Right atrium auricular region (tissue), 2 donors: ENCODE measurements at places on chromosomes 2 and 18.

DNA sequence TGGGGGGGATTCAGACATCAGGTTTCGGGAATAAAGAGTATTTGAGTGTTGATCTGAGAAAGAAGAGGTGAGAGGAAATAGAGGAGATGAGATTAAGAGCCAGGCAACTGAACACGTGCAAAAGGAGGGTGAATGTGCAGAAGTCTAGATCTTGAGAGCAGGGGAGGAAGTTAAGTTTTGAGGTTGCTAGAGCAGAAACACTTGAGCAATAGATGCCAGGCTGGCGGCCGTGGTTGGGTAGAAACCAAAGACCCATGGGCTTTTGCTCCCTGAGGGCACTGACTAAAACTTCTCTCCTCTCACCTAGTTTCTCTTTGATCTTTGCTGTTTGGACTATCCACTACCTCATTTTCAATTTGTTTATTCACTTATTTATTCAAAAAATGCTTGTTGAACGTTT, 116.0 kb downstream of the CDC42EP3 start:
- no peak overlapping the region for H3K27ac ChIP-seq
- H3K4me1 ChIP-seq: no peaks in the 10 kb centered on the region
- no peak for DNase-seq

- DNase-seq: no peak
- no peak overlapping the region for H3K4me3 ChIP-seq
- no peaks in the 10 kb centered on the region for H3K4me1 ChIP-seq
- no peaks in the 10 kb centered on the region for H3K36me3 ChIP-seq
- H3K27ac ChIP-seq: no peak overlapping the region
- no peaks in the 10 kb centered on the region for H3K27me3 ChIP-seq
Observed at GRCh38 chr18:56562479-56562878, 75.9 kb downstream of the TXNL1 start.

DNA sequence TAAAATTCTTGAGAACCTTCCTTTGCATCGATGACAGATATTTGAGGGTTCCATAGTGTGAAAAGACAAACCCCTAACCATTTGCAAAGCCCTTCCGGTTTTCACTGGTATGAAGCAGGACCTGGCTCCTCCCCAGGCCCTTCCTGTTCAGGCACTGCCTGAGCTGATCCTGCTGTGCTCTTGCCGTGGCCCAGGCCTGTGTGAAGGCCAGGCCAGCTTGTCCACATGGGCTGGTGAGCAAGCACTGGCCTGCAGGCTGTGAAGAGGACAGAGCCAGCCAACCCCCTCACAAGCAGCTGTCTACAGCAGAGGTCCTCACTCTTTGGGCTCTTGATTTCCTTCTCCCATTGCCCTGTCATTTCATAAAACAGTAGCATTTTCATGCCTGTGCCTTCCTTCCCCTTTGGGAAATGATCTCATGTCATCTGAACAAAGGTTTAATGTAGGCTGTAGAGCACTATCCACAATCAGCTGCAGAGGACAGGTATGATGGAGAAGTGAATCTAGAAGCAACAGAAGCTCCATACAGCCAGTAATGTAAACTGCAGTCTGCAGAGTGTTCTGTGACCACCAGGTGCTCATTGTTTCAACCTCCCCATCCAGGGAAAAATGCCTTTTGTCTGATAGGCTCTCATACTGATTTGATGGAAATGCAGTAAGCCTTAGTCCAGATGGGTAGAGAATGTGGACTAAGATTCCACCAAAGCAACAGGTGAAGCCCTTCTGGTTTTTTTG, 19.8 kb downstream of the MPHOSPH10 start:
- no peak overlapping the region for H3K27ac ChIP-seq
- no peak for DNase-seq
- no peaks in the 10 kb centered on the region for H3K27me3 ChIP-seq
- H3K4me1 ChIP-seq: no peaks in the 10 kb centered on the region
- no peak overlapping the region for H3K4me3 ChIP-seq
- peaks cover 57% of the 10 kb centered on the region for H3K36me3 ChIP-seq

DNA sequence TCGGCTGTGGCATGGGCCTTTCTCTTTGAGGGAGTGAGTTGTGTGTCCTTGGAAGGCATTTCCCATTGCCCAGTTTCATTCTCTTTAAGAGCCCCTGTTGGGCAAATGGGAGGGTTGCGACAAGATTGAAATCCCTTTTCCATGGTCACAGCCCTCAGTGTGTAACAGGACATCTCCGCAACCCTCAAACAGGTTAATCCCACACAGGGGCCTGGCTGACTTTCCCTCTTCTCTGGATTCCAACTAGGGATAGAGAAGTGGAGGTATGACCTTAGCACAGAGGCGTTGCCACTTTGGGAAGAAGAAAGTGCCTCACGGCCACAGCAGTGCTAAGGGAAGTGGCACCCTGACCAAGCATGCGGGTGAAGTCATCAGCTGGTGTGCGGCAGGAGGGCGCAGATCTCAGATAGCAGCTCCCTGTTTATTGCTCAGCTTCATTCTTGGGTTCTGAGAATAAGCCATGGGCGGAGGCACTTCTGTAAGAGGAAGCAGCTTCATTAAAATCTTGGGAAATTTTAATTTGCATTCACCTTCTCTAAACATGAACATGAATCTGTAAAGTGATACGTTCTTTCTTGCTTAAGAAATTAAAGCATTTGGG, 256.5 kb downstream of the GBX2 start:
- no peaks in the 10 kb centered on the region for H3K4me1 ChIP-seq
- DNase-seq: no peak
- no peaks in the 10 kb centered on the region for H3K36me3 ChIP-seq
- no peak overlapping the region for H3K27ac ChIP-seq
- no peaks in the 10 kb centered on the region for H3K27me3 ChIP-seq
- H3K4me3 ChIP-seq: no peak overlapping the region

- H3K4me1 ChIP-seq: no peaks in the 10 kb centered on the region
- H3K4me3 ChIP-seq: no peak overlapping the region
- no peaks in the 10 kb centered on the region for H3K36me3 ChIP-seq
- H3K27me3 ChIP-seq: no peaks in the 10 kb centered on the region
- peak overlapping the region; percentile 45 for H3K27ac ChIP-seq
Observed at GRCh38 chr2:28681158-28681571, 70.5 kb upstream of the PPP1CB start.
